ENCODE measurements at places on chromosomes 4 and X.

- DNase-seq = no peak
Observed at GRCh38 chrX:27968878-27969277, 12.4 kb downstream of the DCAF8L1 start.

GRCh38 chrX:75609406-75609805 is 86.6 kb upstream of the ZDHHC15 start:
- no peak for DNase-seq

- no peak for DNase-seq
Observed at GRCh38 chr4:163764569-163764968, 270.1 kb downstream of the TMA16 start.

DNA sequence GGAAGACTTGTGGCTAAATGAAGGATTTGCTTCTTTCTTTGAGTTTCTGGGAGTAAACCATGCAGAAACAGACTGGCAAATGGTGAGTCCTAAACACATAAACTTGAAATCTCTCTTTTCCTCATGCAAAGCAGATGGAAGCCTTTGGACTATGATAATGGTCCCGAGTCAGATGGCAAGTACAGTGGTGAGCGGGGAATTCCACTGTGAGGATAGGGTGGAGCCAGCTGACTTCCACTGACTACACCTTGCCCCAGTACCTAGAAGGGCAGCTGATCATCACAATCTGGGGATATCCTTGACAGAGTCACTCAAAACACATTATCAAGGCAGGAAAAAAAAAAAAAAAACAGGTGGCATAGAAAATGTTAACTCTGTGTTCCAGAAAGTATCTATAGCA is 34.3 kb downstream of the ENPEP start:
- no peak for DNase-seq

GRCh38 chr4:11131491-11131890 is 297.2 kb downstream of the HS3ST1 start:
- DNase-seq = no peak

DNA sequence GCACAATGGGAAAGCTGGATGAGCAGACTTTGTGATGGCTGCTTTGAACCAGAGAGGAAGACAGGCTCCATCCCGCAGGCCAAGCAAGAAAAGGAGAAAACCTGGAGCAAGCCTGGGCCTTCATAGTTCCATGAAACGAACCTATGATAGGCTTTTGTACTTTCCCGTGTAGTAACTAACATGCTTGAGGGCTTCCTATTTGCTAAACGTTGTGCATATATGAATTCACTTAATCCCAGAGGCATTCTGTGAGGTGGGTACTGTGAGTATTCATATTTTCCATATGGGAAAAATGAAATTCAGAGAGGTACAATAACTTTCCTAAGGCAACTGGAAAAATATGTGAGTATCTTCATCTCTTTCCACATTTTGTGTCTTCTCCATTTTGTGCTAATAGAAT is 13.6 kb upstream of the APBB2 start:
- DNase-seq = no peak

DNA sequence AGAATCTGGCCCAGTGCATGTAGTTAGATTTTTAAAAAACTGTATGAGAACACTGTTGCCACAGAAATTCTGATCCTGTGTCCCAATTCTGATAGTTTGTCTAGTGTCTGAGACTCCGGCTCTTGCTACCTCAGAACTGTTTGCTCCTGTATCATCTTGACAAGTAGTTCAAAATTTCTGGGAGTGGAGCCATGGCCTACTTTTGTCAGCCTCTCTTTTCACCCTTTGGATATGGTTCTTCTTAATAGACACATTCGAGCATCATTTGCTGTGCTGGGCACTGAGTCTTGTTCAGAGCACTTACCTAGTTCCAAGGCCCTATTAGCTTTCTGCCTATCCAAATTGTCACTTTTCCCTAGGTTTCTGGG is 46.9 kb downstream of the ATP10D start:
- no peak for DNase-seq

DNA sequence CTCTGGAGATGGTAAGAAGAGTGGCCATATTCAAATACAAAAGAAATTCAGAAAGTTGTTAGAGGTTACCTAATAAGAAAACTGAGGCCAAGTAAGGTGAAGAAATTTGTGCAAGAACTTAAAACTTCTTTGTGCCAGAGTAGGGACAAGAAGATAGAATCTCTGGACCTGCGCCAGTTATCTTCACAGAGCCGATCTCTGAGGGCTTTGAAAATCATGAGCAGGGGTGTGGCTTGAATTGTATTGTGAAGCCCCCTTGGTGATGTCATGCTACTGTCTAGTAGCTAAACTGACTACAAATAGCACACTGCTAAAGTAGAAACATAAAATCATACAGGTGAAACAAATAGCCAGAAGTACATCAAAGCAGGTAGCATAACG is 184.6 kb downstream of the UGT8 start:
- DNase-seq = no peak

All from activated CD4-positive, alpha-beta T cell treated with anti-CD3 and anti-CD28 coated beads, Interleukin-2, amount 50 U/mL, for 4 hours (primary cell).